ENCODE measurements at places on chromosomes 13 and 19.

DNA sequence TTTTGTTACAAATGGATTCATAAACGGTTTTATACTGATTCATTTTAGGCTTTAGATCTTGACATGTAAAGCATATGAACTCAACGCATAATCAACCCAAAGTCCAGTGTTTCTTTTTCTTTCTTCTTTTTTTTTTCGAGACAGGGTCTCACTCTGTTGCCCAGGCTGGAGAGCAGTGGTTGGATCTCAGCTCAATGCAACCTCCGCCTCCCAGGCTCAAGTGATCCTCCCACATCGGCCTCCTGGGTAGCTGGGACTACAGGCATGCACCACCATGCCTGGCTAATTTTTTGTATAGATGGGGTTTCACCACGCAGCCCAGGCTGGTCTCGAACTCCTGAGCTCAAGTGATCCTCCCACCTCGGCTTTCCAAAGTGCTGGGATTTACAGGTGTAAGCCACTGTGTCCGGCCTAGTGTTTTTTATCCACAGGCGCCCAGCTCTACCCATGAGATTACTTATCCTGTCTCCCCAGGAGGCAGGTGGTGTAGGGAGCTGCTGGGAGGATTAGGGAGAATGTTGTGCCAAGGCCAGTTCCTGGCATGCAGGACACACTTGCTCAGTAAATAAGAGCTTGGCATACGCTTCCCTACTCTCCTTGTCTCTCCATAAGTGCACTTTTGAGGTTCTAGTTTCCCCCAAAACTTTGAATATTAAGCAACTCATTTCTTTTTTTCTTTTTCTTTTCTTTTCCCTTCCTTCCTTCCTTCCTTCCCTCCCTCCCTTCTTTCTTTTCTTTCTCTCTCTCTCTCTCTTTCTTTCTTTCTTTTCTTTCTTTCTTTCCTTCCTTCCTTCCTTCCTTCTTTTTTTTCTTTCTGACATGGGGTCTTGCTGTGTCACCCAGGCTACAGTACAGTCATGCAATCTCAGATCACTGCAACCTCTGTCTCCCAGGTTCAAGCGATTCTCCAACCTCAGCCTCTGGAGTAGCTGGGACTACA, 4.8 kb upstream of the CEBPA start:
- DNase-seq = no peak

- DNase-seq = no peak
Measured at GRCh38 chr19:32104850-32105235, 240.6 kb upstream of the ZNF507 start.

- no peak for DNase-seq
Measured at GRCh38 chr13:93776936-93777335, 550.3 kb downstream of the GPC6 start.

DNA sequence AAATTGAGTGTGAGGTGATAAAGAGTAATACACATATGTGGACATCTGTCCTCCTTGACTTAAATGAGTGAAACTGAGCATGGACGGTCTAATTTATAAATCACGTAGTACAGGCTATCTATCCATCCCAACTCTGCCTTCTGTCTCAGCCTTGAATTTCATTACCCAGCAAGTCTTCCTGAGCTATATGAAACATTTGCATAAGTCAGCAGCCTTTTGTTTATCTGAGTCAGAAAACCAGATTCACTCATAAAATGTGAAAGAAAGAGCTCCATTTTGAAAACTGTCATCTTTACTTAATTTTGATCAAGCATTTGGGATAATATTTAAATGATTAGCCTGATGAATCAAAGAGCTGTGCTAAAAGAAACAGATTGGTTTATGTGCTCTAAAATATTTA, 197.9 kb downstream of the LHFPL6 start:
- no peak for DNase-seq

DNA sequence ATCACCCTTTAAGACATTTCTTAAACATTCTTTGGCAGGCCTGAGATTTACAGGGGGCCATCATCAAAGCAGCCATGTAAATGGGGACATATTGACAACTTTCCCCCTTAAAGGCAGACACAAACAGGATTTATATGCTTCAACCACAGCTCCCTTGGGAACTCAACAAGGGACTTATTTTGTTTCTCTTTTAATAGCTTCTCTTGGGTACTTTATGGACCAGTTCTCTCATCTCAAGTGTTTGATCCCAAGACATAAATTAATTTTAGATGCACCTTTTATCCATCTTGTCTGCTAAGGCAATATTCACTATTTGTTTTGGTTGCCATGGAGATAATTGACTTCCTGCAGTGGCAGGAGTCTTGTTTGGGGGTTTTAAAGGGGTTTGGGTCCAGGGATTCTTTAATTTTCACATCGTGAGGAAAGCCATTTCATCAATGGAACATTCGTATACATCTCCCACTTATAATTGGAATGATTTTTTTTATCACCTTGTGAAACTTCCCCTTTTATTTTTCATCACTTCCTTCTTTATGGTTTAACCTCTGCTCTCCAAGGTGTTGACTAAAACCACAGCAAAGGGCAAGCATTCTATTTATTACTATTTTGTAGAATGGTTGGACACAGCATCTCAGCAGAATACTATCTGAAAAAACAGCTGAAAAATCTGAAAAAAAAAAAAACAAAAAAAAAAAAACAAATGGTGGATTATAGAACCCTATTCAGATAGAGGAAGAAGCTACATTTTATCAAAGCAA, 726.0 kb downstream of the DIAPH3 start:
- no peak for DNase-seq

- no peak for DNase-seq
Measured at GRCh38 chr13:60836821-60837220, 439.8 kb downstream of the TDRD3 start.

GRCh38 chr13:105904034-105904742, 631.3 kb downstream of the EFNB2 start:
- no peak for DNase-seq

GRCh38 chr13:32261567-32261966, 53.6 kb downstream of the ZAR1L start:
- peak; percentile 96 for DNase-seq

All from uterus (tissue), 4 donors.